ENCODE measurements at places on chromosomes 4 and X.

GRCh38 chr4:152516156-152516555, 19.7 kb downstream of the FBXW7 start:
- no peak for DNase-seq

- DNase-seq = no peak
These were observed 298.2 kb upstream of the FSTL5 start for GRCh38 chr4:162461952-162462351.

- DNase-seq = no peak
These were observed 364.3 kb downstream of the FBXO8 start for GRCh38 chr4:173919196-173919595.

GRCh38 chr4:40199999-40200874, 3.4 kb downstream of the RHOH start:
- DNase-seq = peak; percentile 57

DNA sequence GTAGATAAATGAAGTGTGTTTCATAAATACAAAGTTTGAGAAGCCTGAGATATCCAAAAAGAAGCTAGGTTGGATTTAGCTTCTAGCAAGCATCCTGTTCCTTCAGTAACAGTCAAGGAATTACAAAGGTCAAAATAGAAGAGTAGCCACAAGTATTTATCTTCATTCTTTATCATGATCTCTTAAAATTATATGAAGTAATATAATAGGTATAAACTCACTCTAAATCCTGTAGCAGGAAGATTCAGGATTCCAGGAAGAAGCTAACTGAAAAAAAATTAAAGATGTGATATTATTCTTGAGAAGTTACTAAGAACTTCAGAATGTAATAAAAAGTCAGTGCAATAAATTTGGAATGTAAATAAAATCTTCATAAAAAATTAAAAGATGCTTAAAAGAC, 31.1 kb upstream of the RXFP1 start:
- DNase-seq = no peak

- DNase-seq = peak; percentile 68
These were observed 88.6 kb upstream of the TRIM2 start for GRCh38 chr4:153115322-153116290.

- no peak for DNase-seq
These were observed 70.9 kb upstream of the CBR4 start for GRCh38 chr4:169080981-169081380.

- no peak for DNase-seq
These were observed 22.1 kb downstream of the PKD2 start for GRCh38 chr4:88029556-88029955.

DNA sequence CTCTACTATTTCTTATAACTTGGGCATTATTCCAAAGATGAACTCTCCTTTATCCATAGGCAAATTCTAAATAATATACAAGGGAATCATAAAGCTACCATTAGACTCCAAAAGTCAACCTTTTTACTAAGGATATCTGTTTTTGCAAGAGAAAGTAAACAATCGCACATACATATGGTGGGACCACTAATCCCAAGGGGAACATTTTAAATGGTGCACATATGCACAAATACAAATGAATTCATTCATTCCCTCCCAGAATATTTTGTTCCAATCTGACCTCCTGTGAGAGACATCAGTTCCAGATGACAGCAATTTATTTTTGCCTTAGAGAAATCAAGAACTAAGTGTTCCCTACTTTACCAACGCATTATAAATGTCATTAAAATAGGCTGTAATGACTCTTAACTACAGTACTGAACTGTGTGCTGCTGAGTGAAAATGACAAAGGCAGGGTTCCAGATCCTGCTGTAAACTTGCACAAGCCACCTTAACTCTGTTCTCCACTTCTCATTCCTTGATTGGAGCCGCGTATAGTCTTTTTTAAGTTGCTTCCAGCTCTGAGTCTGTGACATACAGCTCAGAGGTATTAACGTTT, 2.0 kb downstream of the DHX15 start:
- DNase-seq = no peak

GRCh38 chrX:38806875-38807621, 5.8 kb downstream of the MID1IP1 start:
- DNase-seq = no peak

- no peak for DNase-seq
These were observed 36.8 kb downstream of the TSC22D3 start for GRCh38 chrX:107738768-107739167.

- no peak for DNase-seq
These were observed 363.3 kb downstream of the NAF1 start for GRCh38 chr4:162803378-162803777.

DNA sequence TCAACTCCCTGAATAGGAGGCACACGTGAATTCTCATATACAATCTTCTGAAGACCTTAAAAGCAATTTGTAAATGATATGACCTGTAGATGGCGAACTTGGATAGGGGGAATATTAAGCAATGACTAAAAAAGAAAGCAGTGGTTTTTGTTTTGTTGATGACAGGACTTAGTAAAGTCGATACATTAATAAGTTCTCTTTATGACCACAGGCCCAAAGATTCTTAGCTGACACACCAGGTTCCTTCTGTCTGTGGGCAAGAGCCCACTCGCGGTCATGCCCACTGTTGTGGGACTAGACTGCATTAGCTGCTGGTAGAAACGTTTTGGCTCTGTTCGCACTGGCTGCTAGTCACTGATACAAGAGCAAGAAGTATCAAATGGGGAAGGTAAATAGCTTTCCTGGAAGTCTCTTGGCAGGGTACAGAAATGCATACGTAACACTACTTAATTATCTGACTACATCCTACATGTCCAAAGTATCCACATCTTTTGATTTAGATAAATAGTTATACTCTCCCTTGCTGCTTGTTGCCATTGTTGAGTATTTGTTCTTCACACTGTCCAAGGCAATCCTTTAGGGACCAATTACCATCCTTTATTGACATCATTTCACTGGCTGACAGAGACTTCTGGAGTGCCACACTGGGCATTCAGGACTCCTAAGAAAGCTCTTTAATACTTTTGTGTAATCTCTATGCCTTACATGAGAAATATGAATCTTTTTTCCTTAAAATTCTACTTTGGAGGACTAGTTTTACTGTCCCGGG, 31.0 kb downstream of the ALPK1 start:
- DNase-seq = no peak

GRCh38 chr4:173500841-173501591, 29.0 kb downstream of the HAND2 start:
- DNase-seq = no peak

DNA sequence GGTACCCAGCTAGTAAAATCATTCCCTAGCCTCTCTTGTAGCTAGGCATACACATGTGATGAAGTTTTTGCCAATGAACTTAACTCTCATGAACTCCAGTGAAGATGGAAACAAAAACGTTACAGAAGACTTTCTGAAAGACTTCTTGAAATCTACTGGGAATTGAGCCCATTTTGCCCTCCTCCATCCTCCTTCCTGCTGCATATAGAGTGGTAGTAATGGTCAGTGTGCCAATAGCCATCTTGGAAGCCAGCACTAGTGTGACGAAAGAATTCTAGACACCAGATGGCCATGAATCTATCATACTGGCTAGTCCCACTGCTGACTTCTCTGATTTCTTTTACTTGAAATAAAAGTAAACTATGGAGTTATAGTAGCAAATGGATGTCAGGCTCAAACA, 30.9 kb upstream of the PPA2 start:
- DNase-seq = no peak

DNA sequence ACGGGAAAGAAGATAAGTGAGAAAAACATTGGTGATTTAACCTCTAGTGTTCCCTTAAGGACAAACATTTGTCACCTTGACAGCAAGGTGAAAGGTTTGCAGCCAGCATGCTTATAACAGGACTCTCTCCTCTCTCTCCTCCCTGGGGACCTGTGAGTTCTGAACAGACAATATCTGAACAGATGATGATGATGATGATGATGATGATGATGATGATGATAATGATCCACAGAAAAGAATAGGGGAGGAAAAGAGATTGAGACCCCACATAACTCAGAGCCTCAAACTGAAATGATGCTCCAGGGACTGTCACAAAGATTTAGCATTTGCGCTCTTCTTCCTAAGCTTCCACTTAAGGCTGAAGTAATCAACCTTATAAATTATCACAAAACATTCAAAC, 103.9 kb downstream of the SLC10A7 start:
- DNase-seq = no peak

DNA sequence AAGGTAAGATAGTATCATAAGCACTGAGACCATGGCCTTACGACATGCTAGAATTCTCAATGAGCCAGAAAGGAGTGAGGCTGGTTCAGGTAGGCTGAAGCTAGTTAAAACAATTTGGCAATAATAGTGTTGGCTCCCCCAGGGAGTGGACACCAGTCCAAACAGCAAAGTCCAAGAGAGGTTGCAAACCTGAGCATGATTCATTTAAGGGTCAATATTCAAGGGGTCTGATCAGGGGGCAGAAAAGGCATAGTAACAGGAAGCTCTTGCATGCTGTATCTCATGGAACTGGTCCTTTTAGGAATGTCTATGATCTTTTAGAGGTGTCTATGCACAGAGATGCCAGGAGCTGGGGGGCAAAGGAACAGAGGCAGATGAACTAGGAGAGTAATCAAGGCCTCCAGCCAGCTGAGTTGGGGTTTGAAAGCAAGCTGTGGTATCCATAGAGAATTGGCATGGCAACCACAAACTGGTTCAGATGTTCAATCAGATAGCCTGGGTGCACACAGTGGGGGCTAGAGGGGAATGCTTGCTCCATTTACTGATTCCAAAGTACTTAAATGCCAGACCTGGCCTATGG, 5.1 kb downstream of the GJB1 start:
- no peak for DNase-seq

- DNase-seq = no peak
These were observed 1702.3 kb downstream of the STIM2 start for GRCh38 chr4:28562913-28563312.

DNA sequence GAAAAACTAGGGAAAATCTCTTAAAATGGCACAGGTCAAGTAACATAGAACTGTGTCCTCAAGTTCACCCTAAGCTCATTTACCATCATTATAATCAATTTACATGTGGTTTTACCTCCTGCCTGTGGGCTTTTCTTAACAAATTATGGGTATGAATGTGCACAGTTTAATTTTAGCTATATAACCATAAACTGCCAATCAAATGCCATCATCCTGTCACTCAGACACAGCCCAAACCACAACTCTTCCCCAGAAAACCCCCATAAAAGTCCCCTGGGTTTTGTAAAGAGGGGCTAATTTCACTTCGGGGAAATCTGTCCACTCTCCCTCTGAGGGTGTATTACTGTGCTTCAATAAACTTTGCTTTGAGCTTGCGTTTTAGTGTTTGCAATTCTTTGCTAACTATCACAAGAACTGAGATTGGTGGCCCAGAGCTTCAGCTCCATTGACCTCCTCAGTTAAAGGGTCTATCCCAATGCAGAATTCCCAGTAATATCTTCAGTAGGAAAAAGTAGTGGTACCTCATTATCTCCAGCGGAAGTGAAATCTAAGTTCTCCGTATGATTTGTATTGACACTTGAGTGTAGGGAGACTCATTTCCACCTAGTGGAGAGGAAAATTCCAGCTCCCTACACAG, 394.6 kb downstream of the SPOCK3 start:
- no peak for DNase-seq

DNA sequence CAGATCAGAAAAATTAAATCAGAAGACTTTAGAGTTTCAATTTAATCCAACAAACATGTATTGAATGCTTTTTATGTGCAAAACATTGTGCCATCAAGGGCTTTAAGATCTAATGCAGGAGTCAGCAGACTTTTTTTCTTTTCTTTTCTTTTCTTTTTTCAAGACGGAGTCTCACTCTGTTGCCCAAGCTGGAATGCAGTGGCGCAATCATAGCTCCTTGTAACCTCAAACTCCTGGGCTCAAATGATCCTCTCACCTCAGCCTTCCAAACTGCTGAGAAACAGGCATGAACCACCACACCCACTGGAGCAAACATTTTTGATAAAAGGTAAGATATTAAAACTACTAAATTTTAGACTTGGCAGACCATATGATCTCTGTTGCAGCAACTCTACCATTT, 24.6 kb upstream of the LRBA start:
- DNase-seq = no peak

DNA sequence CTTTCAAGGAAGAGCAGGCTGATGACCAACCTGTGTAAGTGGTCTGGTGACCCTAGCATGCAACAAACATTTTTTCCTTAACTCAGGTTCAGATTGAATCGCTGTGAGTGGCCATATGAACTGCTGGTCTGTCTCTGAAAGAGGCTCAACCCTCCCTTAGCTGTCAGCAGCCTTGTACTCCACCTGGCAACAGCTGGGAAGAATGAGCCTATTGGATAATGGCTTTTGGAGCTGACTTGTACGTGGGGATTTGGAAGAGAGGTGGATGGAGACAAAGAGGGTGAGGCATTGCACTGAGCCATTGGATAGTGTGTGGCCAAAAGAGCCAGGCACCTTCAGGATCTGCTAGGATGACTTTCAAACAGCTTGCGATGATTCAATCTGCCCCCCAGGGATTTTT, 35.7 kb upstream of the BMP15 start:
- no peak for DNase-seq

DNA sequence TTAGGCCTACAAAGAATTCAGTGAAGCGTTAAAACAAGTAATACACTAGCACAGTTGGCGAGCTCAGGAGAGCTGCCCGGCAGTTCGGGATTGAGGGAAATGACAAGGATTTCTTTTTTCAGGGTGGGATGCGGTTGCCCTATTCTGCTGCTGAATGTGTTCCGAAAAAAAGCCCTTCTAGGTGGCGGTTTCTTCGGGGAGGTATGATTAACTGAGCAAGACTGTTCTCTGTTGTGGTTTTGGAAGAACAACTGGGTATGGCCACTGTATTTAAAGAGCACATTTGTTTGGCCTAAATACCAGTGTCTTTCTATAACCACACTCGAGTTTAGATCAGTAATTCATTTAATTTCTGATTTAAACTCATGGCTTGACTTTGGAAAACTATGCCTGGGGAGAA, 459.7 kb upstream of the FAT1 start:
- DNase-seq = no peak

- no peak for DNase-seq
These were observed 117.2 kb upstream of the DDX53 start for GRCh38 chrX:22882543-22882942.

DNA sequence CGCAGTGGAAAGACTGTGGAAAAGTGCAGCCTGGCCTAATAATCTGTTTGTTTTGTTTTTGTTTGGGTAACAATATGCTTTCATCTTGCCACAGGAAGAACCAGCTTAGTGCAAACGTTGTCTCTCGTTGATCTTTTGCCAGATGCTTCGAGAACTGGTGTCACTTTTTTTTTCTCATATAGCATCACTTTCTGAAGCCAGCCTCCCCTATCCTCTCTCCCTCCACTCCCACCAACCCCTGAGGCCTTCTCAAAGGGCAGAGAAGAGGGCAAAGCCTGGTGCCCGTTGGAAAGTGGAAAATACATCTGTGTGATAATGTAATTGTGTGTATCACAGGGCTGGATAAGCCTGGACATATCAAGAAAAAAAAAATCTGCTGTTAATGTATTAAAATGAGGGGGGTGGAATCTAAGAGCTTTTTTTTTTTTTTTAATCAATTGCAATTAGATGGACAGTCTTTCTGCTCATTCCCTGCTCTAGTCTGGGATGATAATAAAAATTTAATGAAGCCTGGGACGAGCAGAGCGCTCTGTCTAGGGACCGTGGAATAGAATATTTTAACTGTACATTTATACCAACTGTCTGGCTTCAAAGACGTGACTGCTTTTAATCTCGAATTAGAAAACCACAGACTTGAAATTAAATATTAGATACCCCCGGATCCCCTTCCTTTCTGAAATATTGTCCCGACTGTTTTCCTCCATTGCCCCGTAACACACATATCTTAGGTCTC, 8.1 kb downstream of the POU4F2 start:
- DNase-seq = no peak

GRCh38 chr4:172369471-172369959, 556.3 kb downstream of the GALNTL6 start:
- no peak for DNase-seq

GRCh38 chr4:124803641-124804040, 91.1 kb upstream of the ANKRD50 start:
- no peak for DNase-seq

GRCh38 chr4:186404562-186405134, 138.7 kb downstream of the F11 start:
- no peak for DNase-seq

Measured in activated CD4-positive, alpha-beta T cell treated with anti-CD3 and anti-CD28 coated beads for 1 hour (primary cell).